Midbrain (tissue), 1 donor: ENCODE measurements at places on chromosomes 1 and 21.

- no peak for DNase-seq
Measured at GRCh38 chr1:18339161-18339560, 141.6 kb upstream of the KLHDC7A start.

- no peak for DNase-seq
Measured at GRCh38 chr1:92043621-92044020, 13.8 kb downstream of the EPHX4 start.

DNA sequence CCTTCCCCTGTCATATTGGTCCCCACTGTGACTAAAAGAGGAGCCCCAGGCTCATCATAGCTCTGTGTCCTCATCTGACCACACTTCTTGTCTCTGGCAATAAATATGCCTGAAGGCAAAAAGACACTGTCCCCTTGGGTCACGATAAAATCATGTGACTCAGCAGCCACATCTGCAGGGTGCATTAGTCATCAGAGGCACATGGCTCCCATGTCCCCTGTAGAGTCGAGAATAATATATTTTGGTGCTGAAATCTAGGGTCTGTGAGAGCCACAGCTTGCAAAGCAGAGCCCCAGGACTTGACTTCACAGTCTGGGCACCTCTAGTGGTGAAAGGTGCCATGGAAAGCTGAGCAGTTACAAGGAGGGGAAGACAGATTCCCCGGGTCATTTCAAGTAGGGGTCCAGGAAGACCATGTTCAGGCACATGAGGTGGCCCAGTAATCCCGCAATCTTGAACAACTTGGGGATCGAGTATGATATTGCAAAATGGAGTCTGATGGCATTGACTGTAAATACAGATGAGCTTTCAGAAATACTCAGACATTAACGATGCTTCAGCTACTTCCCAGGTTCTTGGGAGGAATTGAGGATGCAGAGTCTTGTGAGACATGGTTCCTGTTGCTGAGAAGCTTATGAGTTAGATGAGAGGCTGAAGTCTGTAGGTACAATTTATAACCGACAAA, 68.6 kb downstream of the SLC35F3 start:
- no peak for DNase-seq

DNA sequence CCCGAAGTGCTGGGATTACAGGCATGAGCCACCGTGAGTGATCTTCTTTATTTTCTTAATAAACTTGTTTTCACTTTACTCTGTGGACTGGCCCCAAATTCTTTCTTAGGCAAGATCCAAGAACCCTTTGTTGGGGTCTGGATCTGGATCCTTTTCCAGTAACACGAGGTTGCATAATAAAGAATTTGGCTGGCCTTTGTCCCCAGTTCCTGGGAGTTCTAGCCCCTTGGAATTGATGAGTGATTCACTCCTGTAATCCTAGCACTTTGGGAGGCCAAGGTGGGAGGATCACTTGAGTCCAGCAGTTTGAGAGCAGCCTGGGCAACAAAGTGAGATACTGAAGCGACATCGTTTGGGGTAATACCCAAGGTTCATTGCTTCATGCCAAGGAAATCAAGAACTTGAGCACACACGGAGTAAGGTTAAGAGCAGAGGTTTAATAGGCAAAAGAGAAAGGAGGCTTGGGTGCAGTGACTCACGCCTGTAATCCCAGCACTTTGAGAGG, 2.2 kb upstream of the TOMM20 start:
- no peak for DNase-seq
